Activated naive CD4-positive, alpha-beta T cell treated with anti-CD3 and anti-CD28 coated beads for 36 hours (primary cell): ENCODE measurements at places on chromosomes 4 and X. TPM values are rescaled to one million over a fixed set of nuclear protein-coding genes. Genes with fewer than 3 reads are reported as not detected.

Gene SUPT20HL1
- total RNA-seq, result not detected

Gene ARHGEF6
- 56.1 TPM for total RNA-seq

Gene EFHC2
- 0.77 TPM for total RNA-seq

Gene PWWP3B
- not detected for total RNA-seq

Gene MXRA5
- total RNA-seq, result not detected

Gene TASL
- 1.1 TPM for total RNA-seq

Gene LUZP4
- not detected for total RNA-seq

Gene TRAM1L1
- total RNA-seq, result not detected

Gene NEXMIF
- 0.86 TPM for total RNA-seq

DNA sequence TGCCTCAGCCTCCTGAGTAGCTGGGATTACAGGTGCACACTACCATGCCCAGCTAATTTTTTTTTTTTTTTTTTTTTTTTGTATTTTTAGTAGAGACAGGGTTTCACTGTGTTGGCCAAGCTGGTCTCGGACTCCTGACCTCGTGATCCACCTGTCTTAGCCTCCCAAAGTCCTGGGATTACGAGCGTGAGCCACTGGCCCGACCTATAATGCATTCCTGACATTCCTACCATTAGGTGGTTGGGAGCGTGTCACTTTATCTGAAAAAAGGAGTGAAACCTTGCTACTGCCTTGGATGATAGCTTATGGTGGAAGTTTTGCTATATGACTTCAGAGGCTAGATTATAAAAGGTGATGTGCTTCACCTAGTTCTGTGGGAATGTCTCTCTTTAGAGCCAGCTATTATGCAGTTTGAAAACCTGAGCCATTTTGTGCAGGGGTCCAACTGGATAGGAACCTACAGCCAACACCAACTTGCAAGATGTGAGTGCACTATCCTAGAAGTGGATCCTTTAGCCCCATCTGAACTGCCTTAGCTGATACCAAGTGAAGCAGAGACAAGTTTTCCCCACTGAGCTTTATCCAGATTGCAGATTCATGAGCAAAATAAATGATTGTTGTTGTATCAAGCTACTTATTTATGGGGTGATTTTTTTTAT, 29.8 kb upstream of the EMCN start:
- DNase-seq, result no peak

DNA sequence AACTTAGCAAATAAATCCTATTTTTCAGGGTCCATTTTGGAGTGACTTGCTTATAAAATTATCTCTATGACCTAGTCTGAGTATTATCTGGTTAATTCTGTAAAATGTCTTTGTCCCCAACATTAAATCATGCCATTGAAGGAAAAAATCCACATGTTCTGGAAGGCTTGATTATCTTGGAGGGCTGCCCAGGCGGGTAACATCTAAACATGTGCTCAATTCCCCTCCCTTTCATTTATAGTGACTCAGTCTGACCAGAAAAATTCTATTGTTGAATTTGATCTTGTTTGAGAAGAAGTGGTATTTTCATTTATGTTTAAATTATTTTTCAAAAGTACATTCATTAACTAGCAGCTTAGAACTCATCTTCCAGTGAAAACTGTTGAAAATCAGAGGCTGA, 55.4 kb upstream of the SLC10A7 start:
- no peak for DNase-seq

DNA sequence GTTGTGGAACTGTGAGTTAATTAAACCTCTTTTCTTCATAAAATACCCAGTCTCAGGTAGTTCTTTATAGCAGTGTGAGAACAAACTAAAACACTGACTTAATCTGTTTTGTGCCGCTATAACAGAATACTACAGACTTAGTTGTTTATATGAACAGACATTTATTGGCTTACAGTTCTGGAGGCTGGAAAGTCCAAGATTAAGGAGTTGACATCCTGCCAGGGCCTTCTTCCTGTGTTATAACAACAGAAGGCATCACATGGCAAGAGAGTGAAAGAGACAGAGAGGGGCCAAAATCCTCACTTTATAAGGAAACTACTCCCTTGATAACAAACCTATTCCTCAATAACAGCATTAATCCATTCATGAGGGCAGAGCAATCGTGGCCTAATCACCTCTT, 42.5 kb upstream of the KCNIP4 start:
- DNase-seq, result no peak

GRCh38 chr4:88511236-88511635, 12.3 kb downstream of the PYURF start:
- no peak for DNase-seq

DNA sequence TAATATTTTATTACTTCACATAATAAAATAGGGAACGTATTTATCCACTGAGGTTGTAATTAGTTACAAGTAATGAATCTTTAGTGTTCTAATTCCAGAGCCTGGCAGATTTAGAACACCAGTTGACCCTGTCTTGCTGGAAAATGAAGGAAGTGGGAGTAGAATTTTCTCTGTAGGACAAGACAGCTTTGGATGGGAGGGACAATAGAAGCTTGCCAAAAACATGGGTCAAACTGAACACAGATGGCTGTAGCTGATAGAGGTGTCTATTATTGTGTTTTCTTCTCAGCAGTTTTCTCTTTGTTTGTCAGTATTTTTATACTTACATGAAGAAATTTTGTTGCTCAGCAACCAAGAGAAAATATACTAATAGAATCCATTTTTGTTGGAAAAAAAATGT, 20.2 kb downstream of the FAT4 start:
- no peak for DNase-seq

DNA sequence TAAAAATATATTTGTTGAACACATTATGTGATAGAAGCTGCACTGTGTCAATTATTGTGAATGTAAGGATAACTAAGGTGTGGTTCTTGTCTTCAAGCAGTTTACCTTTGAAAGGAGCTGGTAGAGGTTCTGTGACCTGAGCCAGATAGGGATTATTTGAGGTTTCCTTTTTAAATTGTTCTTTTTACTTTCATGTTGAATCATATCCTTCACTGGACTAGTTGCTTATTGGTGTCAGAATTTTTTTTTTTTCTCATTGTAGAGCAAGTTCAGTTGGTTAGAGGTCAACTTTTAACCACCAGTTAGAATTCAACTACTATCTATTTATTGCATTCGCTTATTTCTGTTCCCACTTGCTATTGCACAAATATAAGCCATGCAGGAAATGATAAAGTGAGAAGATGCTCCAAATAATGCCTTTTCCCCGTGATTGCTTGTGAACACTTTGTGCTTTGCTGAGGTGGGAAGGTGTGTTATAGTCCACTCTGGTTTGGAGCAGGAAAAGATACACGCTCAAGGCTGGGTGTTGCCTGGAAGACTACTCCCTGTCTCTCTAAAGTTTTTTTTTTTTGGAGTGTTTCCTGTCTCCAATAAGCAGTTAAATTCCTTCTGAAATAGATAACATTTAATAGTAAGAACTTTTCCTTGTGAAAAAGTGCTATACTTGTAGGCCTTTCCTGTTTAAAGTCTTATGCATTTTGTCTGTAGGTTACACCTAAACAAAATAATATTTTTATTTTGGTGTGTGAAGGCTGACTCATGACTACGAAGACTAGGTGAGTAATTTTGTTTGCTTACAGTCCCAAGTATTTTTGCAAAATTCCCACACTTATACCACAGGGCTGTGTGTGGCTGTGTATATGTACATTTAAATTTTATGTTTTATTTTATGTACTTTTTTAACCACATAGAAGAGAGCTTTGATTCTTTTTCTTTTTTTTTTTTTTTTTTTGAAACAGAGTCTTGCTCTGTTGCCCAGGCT, 83.8 kb upstream of the LCORL start:
- no peak for DNase-seq

DNA sequence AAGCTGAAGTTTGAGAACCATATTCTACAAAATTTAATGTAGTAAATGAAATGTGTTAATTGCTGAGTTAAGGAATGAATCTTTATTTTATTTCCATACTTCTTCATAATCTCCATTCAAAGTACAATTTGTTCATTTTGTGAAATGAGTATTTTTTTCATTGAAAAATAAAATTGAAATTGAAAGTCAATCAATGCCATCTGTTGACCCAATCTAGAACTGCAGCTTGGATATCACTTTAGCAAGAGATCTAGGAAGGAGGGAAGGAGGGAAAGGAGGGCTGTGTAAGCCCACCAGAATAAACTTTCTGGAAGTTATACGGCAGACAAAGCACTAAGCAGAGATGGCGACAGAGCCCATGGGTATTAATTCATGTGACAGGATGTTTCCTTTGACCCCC, 128.4 kb downstream of the ZMAT1 start:
- DNase-seq, result no peak

GRCh38 chrX:39096599-39096998, 295.3 kb downstream of the MID1IP1 start:
- DNase-seq, result no peak

DNA sequence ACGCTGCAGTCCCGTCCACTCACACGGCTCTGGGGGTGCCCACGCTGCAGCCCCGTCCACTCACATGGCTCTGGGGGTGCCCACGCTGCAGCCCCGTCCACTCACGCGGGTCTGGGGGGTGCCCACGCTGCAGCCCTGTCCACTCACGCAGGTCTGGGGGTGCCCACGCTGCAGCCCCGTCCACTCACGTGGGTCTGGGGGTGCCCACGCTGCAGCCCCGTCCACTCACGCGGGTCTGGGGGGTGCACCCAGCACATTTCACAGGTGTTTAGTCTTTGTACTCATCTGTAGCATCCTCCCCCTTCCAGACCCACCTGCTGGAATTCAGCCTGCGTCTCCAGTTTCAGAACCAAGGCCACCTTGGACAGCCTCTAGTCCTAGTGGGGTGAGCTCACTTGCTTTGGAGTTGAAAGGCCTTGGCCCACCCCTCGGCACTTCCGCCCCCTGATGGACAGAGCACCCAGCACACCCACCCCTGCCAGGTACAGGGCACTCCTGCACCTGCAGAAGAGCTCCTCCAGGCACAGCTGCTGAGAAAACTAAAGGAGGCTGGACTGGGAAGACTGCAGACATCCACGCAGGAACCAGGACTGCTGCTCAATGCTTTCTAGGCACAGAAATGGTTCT, 73.0 kb downstream of the ABLIM2 start:
- DNase-seq, result no peak

DNA sequence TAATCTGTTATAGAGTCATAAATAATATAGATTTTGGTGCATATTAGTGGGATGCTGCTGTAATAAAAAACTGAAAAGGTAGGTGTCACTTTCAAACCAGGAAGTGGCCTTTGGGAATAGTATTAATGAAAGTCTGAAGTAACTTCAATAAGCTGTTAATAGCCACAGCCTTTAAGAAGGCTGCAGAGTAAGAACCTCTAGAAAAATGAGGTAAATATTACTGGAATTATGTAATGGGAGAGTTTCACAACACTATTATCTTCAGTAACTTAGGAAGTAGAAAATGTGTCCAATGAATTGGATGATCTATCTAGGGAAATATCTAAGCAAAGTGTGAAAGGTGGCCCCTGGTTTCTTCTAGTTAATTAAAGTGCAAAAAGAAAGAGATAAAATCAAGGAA, 104.7 kb downstream of the NCAPG start:
- DNase-seq, result no peak

GRCh38 chr4:20773144-20773997, 73.1 kb downstream of the PACRGL start:
- peak; percentile 38 for DNase-seq

DNA sequence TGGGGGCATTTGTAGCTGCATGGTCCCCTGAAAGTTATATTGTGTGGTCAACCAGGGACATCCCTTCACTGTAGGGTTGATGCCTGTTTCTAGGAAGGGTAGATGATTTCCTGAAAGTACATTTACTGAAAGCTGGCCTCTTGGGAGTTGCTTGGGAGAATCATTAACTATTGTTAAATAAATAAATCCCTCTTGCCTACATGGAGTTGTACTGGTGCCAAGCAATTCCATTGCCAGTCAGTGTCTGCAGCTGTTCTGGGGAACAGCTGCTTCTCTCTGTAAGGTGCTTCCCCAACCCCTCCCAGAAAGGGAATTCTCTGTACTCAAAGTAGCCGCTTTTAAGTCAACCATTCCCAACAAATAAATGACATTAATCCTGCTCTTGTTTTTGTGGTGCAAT, 51.1 kb downstream of the C4orf51 start:
- DNase-seq, result no peak

DNA sequence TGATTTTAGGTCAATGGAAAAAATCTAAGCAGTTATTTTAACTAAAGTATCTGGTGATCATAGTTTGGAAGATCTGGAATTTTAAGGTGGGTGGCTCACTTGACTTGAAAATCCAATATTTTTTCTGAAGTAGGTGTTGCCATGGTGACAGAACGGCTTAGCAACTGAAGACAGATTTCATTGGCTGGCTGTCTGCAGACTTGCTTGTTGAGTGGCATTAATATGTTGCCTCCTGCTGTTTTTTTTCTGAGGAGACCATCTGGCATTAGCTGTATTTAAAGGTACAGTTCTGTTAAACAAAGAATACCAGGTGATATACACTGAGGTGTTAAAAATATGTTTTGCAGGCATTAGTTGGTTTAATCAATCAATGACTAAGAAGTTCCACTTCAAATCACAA, 19.8 kb downstream of the CPE start:
- no peak for DNase-seq

- DNase-seq, result no peak
Observed at GRCh38 chr4:184896868-184897715, 71.3 kb upstream of the ACSL1 start.

DNA sequence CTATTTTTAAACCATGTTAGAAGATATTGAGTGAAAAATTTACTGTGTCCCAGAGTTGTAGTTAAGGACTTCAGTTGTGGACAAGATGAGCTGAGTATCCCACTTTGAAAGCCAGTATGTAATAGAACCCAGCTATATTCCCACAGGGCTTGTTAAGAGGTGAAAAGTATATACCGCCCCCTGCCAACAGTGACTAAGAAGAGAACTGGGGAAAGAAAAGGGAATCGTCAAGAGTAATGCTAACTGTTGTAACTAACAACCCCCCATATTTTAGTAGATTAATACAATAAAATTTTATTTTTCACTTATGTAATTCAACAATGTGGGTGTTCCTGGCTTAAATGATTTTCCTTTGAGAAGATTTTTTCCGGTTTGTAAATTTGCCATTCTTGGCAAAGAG, 250.4 kb upstream of the GIMD1 start:
- no peak for DNase-seq

DNA sequence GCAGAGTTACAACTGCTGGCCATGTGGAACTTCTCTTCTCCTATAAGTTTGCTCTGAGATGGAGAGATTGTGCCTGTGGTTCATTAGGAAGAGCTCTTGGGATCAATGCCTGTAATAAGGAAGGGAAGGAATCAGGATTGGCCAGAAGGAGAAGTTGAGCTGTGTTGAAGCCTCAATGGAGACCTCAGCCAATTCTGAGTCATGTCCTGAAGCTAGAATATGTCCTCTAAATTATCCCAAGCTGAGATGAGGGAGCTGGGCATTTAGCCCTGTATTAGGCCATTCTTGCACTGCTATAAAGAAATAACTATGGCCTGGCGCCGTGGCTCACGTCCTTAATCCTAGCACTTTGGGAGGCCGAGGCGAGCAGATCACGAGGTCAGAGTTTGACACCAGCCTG, 85.4 kb upstream of the DHX15 start:
- no peak for DNase-seq

GRCh38 chr4:52627876-52628275, 31.2 kb downstream of the USP46 start:
- DNase-seq, result no peak

DNA sequence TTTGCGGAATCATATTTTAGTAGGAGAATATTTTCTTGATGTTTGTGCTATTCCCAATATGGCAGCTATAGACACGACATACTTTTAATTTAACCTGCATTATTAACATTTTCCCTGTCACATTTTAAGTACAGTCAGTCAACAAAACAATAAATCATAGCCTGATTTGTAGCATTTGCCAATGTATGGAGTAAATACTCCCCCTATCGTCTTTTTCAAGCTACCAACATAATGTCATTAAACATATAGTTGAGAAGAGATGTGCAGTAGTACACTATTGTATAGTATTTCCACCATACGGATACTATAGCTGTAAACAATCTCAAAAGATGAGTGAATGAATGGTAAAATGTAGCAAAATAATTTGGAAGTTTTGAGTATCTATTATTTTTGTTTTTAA, 303.7 kb upstream of the MAGEB2 start:
- no peak for DNase-seq
